ENCODE measurements at places on chromosomes 6 and 20.

DNA sequence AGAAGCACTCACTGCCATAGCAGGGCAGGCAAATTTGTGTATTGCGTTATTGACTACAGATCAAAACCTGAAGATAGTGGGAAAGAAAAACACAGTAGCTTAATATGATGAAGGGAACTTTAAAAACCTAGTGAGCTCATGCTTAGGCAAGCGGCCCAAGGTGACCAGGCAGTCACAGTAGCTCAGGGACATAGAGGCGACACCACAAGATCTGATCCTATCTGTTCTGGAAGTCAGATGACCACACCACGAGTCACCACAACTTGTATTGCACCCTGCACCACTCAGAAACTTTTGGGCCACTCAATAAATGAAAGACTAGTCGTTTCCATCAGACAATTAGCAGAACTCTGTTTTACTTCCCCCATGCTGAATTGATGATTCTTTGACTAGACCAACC, 4.9 kb downstream of the CLIC5 start:
- no peak for DNase-seq

- DNase-seq: no peak
Measured at GRCh38 chr6:74256381-74256780, 560.4 kb downstream of the CD109 start.

DNA sequence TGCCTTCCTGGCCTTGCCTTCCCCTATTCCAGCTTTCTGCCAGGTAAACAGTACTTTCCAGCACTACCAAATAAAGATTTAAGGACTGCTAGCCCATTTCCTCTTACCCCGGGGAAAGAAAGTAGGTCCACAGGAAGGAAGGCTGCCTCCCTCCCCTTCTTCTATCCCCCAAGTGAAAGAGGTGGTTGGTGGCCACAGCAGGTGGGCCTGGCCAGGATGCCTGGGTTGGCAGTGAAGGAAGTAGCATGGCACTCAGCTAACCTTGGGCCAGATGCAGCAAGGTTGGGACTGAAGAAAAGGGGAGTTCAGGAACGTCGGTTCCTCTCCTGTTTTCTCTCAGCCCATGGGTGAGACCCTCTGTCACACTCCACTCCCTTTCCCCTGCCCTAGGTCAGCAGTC, 8.9 kb downstream of the NFKBIL1 start:
- no peak for DNase-seq

DNA sequence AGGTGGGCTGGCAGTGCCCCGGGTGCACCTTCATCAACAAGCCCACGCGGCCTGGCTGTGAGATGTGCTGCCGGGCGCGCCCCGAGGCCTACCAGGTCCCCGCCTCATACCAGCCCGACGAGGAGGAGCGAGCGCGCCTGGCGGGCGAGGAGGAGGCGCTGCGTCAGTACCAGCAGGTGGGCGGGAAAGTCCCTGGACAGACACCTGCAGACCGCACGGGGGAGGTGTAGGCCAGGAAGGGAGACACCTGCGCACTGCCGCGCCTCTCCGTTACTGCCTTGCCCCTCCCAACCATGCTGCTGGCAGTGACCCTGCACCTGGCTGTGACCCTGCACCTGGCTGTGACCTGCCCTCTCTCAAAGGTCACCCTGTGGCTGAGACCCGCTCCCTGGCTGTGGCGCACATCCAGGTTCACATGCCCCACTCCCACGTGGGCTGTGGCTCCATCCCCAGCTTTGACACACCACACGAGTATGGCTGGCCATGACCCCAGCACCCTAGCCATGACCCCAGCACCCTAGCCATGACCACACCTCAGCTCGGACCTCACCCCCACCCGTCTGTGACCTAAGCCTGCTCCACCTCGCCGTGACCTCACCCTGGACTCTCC, 11.6 kb downstream of the RBCK1 start:
- no peak for DNase-seq

DNA sequence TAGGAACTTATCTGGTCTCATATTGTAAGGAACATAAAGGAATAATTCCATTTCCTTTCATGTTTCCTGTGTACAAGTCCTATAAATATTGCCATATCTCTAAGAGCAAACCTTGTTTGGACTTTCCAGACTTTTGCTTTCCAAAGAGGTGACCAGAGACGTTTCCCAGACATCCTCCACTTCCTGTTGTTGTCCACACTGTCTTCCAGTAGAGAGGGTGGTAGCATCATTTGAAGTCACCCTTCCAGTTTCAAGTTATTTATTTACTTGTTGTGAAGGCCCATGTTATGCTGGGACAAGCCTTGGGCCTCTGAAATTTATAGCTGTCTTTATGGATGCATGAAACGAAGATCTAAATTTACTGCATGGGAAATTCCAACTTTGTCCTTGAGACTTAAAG, 10.6 kb upstream of the TGM3 start:
- no peak for DNase-seq

GRCh38 chr20:59181936-59182335, 18.3 kb downstream of the ZNF831 start:
- no peak for DNase-seq

DNA sequence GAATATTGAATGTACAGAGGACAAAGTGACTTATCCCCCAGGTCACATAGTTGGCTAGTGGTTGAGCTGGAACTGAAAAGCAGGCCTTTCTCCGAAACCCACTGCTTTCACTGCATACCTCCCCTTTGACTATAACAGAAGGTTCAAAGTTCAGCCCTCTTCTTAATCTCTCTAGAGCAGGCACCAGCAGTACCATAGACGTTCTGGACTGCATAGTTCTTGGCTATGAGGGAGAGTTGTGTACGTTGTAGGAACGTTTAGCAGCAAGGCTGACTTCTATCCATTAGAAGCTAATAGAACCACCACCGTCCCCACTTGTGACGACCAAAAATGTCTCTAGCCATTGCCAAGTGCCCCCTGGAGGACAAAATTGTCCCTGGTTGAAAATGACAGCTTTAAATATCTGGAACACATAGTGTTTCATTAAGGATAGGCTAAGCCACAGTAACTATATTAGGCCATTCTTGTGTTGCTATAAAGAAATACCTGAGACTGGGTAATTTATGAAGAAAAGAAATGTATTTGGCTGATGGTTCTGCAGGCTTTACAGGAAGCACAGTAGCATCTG, 123.8 kb upstream of the MTHFD1L start:
- no peak for DNase-seq

- no peak for DNase-seq
Measured at GRCh38 chr20:56440346-56441007, 27.9 kb upstream of the RTF2 start.

GRCh38 chr6:5302220-5302946, 41.1 kb downstream of the FARS2 start:
- no peak for DNase-seq

DNA sequence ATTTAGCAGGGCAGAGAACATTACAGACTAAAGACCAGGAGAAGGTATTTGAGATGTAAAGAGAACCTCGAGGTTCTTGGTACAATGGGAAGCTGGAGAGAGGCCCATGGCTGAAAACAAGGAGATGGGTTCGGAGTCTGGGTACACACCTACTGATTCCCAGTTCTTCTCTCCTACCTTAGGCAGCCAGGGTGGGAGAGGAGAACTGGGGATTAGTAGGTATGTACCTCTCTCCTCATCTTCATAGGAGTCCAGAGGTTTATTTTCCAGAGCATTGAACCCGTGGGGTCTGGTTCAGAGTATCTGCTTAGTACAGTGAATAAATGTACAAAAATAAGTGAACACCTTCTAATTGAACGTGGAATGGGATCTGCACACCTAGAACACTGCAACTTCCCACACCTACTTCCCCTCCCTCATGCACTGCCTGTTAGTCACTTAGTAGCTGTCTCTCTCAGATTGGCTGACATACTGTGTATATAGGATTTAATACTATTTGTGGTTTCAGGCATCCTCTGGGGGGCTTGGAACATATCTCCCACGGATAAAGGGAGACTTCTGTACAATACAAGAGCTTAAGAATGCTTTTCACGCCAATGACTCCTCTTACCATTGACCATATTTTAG, 23.5 kb upstream of the NUP153 start:
- no peak for DNase-seq

- no peak for DNase-seq
Measured at GRCh38 chr20:9179193-9179802, 110.4 kb downstream of the PLCB4 start.

GRCh38 chr20:10961651-10962288, 288.0 kb upstream of the JAG1 start:
- no peak for DNase-seq

GRCh38 chr6:90805619-90806155, 218.8 kb upstream of the MAP3K7 start:
- no peak for DNase-seq

GRCh38 chr20:62142252-62143080, 728 bp downstream of the PSMA7 start:
- no peak for DNase-seq

DNA sequence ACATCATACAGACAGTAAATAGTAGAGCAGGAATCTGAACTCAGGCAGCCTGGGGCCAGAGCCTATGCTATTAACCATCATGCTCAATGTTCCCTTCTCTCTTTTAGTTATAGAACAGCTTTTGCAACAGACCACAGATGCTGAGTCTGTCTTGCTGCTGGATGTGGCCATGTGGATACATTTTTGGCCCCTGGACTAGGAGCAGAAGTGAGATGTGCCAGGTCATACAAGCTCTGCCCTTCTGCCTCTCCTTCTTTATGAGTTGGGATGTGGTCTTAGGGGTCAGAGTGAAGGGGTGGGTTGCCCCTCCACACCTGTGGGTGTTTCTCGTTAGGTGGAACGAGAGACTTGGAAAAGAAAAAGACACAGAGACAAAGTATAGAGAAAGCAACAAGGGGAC, 14.6 kb upstream of the AARS2 start:
- no peak for DNase-seq

- DNase-seq: no peak
Measured at GRCh38 chr6:26087284-26088115, at the start of gene HFE. Gene HFE, plus strand, starts transcription at chr6:26087429. Its CDS starts 12 bp downstream, at chr6:26087441.

- no peak for DNase-seq
Measured at GRCh38 chr6:152402791-152403190, 234.4 kb downstream of the SYNE1 start.

GRCh38 chr6:147752689-147753403, 244.4 kb downstream of the SAMD5 start:
- DNase-seq: no peak

- DNase-seq: no peak
Measured at GRCh38 chr20:5349448-5349847, 32.7 kb upstream of the PROKR2 start.

DNA sequence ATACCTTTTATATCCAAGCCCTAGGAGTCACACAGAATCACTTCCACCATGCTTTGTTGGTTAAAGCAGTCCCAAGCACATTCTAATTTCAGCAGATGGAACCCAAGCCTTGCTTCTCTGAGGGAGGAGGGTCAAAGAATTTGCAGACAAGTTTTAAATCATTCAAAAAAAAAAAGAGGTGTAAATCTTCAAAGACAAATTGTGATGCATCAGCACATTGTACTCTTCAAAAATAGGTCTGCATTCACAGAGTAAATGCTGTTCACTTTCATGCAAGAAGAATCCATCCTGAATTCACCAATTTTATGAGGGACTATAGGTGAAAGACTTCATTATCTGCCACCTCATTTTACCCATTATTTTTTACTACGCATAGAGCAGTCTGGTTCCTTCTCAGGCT, 321.8 kb upstream of the PRDM1 start:
- no peak for DNase-seq

- no peak for DNase-seq
Measured at GRCh38 chr6:45920819-45921511, 94.7 kb downstream of the CLIC5 start.

DNA sequence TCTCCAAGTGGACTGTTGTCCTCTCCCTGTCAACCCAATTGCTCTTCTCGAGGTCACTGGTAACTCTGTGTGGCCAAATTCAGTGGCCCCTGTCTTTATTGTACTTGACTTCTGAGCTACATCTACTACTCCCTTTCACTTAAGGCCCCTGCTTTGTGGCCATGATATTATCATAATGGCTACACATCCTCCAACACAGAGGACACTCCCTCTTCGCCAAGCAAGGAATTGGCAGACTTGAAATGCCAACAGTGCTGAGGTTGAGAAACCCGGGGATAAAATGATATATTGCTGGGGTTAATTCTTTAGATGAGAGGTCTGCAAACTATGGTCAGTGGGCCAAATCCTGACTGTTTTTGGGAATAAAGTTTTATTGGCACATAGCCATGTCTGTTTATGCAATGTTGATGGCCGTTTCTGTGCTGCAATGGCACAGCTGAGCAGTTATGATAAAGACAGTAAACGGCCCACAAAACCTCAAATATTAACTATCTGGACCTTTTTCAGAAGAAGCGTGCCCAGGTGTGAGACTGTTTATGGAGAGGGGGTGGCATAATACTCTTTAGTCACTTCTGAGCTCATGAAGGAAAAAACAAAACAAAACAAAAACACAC, 12.0 kb upstream of the MRPS10 start:
- DNase-seq: no peak

- no peak for DNase-seq
Measured at GRCh38 chr6:151428093-151428735, 23.7 kb downstream of the RMND1 start.

GRCh38 chr6:34906826-34907225, 17.8 kb downstream of the ANKS1A start:
- DNase-seq: no peak

DNA sequence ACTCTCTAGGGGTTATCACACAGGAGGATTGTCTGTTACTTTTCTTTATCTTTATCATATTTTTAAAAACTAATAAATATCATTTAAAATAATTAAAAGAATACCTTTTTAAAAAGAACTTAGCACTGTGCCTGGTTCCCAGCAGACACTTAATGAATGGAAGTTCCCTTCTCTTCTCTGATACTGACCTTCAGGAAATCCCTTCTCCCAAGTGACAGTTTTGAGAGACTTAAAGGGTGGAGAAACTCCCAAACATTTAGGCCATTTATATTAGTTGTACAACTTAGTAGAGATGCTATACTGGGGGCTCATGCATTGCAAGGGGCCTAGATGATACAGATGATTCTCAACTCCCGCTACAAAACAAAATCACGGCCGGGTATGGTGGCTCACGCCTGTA, 18.5 kb downstream of the MAP1LC3A start:
- DNase-seq: no peak
